ENCODE measurements at places on chromosomes 1 and 21.

- DNase-seq = no peak
These were observed 132.7 kb downstream of the RUNX1 start for GRCh38 chr21:34916446-34916845.

GRCh38 chr1:169959686-169960085, 66.0 kb upstream of the SCYL3 start:
- DNase-seq = no peak

DNA sequence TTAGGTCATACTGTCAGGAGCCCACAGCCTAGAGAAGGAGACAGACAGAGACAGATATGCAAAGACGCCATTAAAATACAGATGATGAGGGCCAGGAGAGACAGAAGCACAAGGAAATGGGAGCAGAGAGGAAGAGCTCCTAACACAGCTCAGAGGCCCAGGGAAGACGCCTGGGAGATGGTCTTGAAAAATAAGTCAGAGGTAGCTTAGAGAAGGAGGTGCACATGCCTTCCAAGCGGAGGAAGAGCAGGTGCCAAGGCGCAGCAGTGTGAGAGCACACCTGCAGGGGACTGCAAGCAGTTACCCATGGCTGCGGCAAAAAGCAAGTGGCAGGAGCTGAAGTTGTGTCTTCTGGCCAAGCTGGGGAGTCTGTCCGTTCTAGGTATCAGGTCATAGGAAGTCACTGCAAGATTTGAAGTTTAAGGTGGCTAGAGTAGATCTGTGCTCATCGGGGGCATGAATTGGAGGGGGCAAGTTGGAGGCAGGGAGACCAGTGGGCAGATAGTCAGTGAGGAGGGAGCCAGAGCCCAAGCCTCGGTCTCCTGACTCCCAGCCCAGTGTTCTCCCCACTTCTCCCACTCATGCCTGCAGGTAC, 1.3 kb upstream of the TRABD2B start:
- DNase-seq = no peak

DNA sequence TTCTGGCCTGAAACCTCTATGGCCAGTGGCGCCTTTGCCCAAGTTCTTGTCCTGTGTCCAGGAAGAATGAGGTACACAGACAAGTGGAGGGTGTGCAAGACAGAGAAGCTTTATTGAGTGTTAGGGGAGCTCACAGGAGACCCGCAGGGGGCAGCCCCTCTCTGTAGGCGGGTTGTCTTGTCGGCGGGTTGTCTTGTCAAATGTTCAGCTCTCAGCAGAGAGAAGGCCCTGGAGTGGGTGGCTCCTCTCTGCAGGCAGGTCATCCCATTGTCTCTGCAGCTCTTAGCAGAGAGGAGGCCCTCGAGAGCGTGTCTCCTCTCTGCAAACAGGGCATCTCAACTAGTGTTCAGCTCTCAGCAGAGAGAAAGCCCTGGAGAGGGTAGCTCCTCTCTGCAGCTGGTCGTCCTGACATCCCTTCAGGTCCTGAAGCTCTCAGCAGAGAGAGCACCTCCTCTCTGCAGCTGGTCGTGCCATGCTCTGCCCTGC, 11.0 kb downstream of the COL6A2 start:
- DNase-seq = no peak

GRCh38 chr1:162878000-162878596, 17.1 kb upstream of the CCDC190 start:
- DNase-seq = peak; percentile 63
